Cortex of kidney (tissue), 1 donor: ENCODE measurements at places on chromosomes 12 and 14.

DNA sequence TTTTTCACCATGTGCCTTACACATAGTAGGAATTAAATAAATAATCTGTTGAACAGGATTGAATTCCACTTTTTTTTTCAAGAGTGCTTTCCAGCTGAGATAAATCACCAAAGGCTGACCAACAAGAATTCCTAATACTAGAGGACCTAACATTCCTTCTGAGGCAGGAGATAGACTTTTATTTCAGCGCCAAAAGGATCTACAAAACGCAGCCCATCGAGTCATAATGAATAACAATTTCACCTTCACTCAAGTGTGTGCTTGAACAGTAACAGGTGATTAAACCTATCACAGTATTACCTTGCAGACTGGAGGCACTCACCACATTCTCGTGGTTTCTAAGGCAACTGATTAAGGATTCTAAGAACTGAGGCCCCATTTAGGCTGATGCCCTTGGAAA lies 224.3 kb upstream of the ATP2B1 start:
- DNase-seq: no peak

GRCh38 chr12:97555547-97556187 lies 93.1 kb downstream of the RMST start:
- DNase-seq: no peak

- no peak for DNase-seq
These were observed 6.9 kb downstream of the LRCOL1 start for GRCh38 chr12:132603240-132604150.

- DNase-seq: no peak
These were observed 314.7 kb upstream of the ATP2B1 start for GRCh38 chr12:90023207-90023900.

GRCh38 chr12:31599053-31599452 lies 8.1 kb upstream of the DENND5B start:
- DNase-seq: no peak

DNA sequence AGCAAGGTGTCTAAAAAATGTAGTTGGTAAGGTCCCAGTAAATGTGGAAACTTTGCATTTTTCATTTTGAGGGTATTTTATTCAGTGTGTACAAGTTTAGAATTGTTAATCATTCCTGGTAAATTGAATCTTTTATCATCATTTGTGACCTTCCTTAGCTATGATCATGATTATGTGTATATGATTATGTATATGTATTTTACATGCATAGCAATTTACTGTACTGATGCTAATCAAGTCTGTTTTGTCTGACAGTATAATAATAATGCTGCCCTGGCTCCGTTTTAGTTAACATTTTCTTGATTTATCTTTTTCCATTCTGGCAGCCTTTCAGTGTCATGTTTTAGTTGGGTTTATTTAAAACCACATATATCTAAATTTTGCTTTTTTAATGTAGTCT lies 9.4 kb downstream of the WASHC4 start:
- no peak for DNase-seq

- no peak for DNase-seq
These were observed 316.6 kb upstream of the RTL1 start for GRCh38 chr14:101219896-101220703.

GRCh38 chr12:71045781-71046180 lies 112.0 kb downstream of the TSPAN8 start:
- no peak for DNase-seq

- DNase-seq: no peak
These were observed 131.8 kb downstream of the KITLG start for GRCh38 chr12:88448337-88448915.

GRCh38 chr14:59022144-59022543 lies 166.3 kb upstream of the DAAM1 start:
- no peak for DNase-seq
